Lung microvascular endothelial cell (primary cell): ENCODE measurements at places on chromosomes 2 and 18.

GRCh38 chr18:59909289-59910036 is 9.7 kb downstream of the PMAIP1 start:
- peak; percentile 87 for DNase-seq

GRCh38 chr2:207512356-207512755 is 17.4 kb upstream of the CREB1 start:
- DNase-seq = no peak

GRCh38 chr2:151857650-151858049 is 29.4 kb upstream of the ARL5A start:
- DNase-seq = no peak

GRCh38 chr2:189870381-189871085 is 86.3 kb downstream of the PMS1 start:
- peak; percentile 87 for DNase-seq

GRCh38 chr18:22465859-22466457 is 48.2 kb upstream of the CTAGE1 start:
- peak; percentile 64 for DNase-seq

GRCh38 chr2:1863386-1863785 is 119.1 kb upstream of the PXDN start:
- DNase-seq = no peak

GRCh38 chr2:216222650-216223352 is 113.7 kb downstream of the XRCC5 start:
- DNase-seq = peak; percentile 53

GRCh38 chr2:111905990-111906735 is 7.8 kb downstream of the MERTK start:
- no peak for DNase-seq

DNA sequence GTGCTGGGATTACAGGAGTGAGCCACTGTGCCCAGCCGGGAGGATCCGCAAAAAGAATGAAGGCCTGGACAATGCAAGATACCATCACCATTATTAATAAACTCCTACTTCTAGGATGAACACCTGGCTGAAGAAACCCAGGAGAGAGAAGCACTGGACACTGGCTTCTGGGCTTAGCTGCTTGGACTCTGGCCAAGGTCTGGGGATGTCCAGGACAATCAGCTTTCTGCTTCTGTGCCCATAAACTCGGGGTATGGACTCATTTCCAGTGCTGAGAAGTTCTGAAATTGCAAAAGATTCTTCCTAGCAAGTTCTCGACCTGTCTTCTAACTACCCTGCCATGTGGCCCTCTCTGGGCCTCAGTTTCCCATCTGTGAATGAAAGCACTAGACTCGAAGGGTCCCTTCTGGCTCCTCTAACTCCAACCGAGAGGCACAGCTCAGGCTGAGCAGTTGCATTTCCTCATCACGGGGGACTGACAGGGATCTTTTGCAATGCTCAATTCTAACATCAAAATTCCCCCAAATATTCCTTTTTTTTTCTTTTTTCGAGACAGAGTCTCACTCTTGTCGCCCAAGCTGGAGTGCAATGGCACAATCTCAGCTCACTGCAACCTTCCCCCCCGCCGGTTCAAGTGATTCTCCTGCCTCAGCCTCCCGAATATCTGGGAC is 2.4 kb upstream of the SH2D6 start:
- DNase-seq = no peak

- peak; percentile 66 for DNase-seq
Observed at GRCh38 chr2:191869178-191869577, 22.3 kb upstream of the CAVIN2 start.

- DNase-seq = no peak
Observed at GRCh38 chr2:160431441-160431840, 62.2 kb downstream of the RBMS1 start.

GRCh38 chr2:65465857-65466256 is 33.5 kb upstream of the SPRED2 start:
- no peak for DNase-seq

- no peak for DNase-seq
Observed at GRCh38 chr18:48452861-48453323, 43.7 kb upstream of the ZBTB7C start.

DNA sequence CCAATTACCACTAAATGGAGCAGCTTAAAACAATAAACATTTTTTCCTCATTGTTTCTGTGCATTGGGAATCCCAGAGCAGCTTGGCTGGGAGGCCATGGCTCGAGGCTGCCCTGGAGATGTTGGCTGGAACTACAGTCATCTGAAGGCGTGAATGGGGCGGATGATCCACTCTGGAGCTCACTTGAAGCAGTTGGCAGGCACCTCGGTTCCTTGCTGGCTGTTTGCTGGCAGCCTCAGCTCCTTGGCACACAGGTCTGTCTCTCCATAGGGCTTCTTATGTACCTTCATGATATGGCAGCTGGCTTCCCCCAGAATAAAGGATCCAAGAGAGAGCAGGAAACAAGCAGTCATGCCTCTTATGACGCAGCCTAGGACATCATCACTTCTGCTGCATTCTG is 227.0 kb upstream of the COPS8 start:
- no peak for DNase-seq

GRCh38 chr2:197191177-197191939 is 119.2 kb downstream of the ANKRD44 start:
- peak; percentile 45 for DNase-seq

DNA sequence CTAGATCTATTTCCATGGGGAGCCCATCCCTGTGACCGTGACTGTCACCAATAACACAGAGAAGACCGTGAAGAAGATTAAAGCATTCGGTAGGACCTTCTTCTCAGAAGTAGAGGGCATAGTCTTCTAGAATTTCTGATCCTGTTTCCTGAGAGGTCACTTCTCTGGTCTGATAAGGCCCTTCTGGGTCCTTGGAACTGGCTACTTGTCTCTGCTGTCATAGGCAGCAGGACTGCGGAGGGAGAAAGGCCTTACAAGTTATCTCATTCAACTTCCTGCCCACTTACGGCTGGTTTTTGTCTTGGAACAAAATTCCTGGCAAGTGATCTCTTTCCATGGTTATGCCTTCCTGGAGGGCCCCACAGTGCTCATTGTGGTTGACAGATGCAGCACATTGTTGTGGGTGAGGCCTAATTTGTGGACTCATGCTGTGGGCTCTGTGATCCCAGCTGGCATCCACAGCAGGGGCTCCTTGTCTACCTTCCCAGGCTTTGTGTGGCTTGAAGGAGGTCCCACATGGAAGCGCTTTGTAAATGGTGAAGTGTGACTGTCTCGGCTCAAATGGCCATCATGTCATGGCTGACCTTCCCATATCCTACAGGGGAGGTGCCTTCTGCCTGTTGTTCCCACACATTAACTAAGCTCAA is 22.0 kb downstream of the SAG start:
- peak; percentile 24 for DNase-seq

DNA sequence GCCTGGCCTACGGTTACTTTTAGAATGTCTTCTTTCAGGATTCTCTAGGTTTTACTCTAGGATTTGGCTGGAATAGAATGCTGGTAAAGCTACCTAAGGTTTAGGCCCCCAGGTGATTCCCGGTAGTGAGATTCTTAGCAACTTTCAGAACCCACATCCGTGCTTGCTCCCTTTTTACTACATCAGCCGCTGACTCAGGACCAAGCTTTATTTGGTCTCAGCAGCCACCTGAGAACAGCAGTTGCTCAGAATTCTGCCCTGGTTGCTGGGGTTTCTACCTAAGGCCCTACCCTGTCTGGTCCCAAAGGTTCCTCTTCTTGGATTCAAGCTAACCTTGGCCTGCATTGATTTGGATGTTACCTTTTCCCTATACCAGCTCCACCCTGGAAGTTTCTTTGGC is 36.1 kb upstream of the NDUFV2 start:
- DNase-seq = no peak

DNA sequence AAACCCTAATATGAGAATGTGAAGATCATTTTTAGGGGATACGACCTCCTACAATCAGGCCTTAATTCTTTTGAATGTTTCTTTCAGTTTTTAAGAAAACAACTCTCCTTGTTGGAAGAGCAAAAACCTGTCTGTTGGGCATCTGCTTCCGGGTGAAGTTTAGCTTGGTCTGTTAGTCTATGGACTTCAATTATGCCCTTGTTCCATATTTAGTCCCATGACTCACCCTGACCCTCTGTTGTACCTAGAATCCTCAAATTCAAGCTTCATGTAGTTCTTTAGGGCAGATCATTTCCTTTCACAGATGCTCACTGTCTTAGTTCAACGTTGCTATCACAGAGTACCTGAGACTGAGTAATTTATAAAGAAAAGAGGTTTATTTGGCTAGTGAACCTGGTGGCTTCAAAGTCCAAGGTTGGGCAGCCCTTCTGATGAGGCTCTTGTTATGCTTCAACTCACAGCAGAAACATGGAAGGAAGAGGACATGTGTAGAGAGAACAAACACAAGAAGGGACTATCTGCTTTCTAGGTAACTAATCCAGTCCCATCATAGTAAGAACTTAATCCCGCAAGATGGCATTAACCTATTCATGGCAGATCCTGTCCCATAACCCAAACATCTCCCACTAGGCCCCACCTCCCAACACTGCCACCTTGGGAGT is 82.5 kb upstream of the SERPINE2 start:
- DNase-seq = no peak

GRCh38 chr2:221203856-221204255 is 368.2 kb downstream of the EPHA4 start:
- DNase-seq = no peak

DNA sequence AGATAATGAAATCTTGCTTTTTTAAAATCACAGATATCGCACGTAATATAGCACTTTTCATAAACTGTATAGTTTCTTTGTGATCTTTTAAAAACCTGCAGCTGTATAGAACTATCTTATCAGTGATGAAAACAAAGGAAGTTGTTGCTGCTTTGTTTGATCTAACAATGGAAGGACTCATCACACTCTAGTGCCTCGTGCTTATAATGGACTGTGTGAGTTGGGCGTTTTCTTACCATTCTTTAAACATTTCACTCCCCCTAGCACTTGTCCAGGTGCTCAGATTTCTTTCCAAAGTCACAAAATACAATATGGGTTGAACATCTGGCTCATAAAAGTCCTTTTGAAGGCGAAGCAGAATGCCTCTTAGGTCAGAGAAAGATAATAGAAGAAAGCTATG is 94.8 kb upstream of the SPATS2L start:
- DNase-seq = no peak

DNA sequence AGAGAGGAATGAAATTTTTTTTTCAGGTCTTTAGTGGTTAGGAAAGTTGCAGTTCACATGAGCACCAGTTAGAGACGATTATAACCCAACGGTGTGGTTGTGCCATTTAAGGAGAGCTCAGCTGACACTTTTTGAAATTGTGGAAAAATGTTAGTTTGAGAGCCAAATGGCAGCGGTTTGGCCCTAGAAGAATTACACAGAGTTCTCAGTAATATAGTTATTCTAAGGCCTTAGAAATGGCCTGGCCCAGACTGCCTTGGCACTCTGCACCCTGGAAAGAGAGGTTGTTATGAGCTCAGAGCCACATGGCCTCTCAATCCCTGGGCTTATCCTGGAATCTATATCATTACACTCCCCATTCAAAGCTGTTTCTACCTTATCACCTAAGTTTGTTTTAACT is 117.4 kb downstream of the RHBDD1 start:
- no peak for DNase-seq

GRCh38 chr2:217939629-217940245 is 63.1 kb downstream of the TNS1 start:
- DNase-seq = no peak

DNA sequence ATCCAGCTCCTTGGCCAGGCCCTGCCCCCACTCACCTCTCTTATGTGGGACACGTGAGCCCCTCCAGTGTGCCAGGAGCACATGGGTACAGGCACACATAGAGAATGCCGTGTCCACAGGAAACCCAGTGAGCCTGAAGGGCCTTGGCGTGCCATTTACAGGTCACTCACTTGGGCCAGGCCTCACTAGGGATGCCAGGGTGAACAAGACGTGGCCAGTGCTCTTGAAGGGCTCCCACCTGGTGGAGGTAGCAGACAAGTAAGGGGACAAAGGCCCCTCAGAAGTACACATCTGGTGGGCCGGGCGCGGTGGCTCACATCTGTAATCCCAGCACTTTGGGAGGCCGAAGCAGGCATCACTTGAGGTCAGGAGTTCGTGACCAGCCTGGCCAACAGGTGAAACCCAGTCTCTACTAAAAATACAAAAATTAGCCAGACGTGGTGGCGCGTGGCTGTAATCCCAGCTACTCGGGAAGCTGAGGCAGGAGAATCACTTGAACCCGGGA is 15.1 kb upstream of the C1QL2 start:
- DNase-seq = no peak

- no peak for DNase-seq
Observed at GRCh38 chr18:59800897-59801296, 98.9 kb upstream of the PMAIP1 start.

DNA sequence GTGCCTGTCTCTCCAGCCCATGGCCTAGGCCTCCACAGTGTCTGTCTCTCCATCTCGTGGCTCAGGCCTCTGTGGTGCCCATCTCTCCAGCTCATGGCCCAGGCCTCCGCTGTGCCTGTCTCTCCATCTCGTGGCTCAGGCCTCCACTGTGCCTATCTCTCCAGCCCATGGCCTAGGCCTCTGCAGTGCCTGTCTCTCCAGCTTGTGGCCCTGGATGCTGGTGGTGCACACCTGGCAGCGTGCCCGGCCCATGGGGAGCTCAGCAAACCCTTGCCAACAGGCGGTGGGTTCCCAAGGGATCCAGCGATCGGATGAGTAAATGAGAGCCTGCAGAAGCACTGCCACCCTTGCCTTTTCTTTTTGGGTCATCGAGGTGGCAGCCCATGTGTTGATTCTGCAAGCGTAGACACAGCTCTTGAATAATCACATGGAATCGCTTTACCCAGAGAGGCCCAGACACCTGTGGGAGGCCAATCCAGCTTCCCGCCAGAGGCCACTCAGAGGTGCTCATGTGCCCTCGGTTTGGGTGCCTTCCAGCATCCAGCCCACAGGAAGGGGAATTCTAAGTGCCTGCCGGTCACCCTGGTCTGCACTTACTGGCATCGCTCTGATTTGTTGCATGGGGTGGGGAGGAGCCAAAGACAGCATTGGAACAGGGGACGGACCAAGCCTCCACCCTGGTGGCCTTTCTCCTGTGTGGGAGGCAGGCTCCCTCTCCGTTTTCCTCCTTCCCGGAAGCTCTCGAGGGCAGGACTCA is 101.8 kb upstream of the HDAC4 start:
- no peak for DNase-seq

GRCh38 chr2:19673213-19673791 is 228.5 kb downstream of the TTC32 start:
- DNase-seq = peak; percentile 9
